Anterior cingulate cortex (tissue), 58 donors: ENCODE measurements at places on chromosomes 5 and 9.

GRCh38 chr5:89123581-89123980 is 240.6 kb upstream of the MEF2C start:
- DNase-seq: no peak

GRCh38 chr9:36728651-36729520 is 156.2 kb downstream of the MELK start:
- DNase-seq: no peak

- no peak for DNase-seq
Measured at GRCh38 chr5:131302506-131302905, 38.7 kb downstream of the CDC42SE2 start.

DNA sequence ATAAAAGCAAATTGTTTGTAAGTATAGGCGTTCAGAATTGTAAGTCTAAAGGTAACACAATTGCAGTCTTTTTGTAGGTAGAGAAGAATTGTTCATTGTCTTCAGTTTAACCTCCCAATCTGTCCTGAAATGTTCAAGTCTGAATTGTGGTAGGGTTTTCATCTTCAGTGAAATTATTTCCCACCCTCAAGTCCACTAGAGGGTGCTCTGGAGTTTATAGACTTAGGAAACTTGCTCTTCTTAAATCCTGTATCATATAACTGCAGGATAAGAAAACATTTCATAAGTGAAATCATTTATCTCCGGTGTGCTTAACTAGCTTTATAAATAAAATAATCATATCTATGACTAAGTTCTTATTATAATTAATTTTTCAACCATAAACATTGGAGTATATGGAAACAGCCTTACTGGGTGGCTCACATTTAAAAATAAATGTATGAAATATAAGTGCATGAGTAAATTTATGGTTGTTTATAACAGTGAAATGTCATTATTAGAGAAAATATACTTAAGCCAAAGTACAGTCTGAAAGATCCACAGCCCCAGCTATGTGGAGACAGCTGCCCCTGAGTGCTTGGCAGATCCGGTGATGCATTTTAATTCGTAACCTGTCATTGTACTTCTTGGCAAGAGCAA is 182.4 kb upstream of the OTULINL start:
- DNase-seq: no peak

GRCh38 chr5:157900644-157901043 is 41.7 kb upstream of the CLINT1 start:
- no peak for DNase-seq

- no peak for DNase-seq
Measured at GRCh38 chr9:95876138-95876444, 600 bp downstream of the ERCC6L2 start.

DNA sequence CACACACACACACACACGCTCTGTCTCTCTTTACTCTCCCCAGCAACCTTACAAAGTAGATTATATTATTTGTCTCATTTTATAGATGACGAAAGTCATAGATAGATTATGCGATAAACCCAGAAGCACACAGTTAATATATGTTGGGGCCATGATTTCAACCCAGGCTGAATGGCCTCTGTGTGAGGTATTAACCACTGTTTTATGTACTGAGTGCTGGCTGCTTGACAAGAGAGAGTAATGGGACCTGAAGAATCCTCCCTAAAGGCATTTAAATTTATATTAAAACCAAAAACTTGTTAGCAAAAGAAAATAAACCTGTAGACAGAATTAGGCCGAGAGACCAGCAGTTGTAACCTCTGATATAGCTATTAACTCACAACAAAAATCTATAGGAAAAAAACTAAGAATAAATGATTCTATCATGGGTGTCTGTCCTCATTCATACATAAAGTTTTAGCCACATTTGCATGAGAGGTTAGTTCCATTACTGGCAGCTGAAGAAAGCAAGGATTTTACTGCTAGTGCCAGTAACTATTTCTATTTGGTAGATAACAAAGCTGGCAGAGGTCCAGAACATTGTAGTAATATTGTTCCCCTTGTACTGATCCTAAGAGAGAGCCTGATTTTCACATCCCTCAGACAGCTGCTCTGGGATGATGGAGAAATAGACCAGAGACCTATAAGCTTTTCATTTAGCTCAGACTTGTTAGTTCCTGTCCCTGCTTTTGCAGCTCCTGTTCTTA is 250.9 kb downstream of the ADGRV1 start:
- no peak for DNase-seq

DNA sequence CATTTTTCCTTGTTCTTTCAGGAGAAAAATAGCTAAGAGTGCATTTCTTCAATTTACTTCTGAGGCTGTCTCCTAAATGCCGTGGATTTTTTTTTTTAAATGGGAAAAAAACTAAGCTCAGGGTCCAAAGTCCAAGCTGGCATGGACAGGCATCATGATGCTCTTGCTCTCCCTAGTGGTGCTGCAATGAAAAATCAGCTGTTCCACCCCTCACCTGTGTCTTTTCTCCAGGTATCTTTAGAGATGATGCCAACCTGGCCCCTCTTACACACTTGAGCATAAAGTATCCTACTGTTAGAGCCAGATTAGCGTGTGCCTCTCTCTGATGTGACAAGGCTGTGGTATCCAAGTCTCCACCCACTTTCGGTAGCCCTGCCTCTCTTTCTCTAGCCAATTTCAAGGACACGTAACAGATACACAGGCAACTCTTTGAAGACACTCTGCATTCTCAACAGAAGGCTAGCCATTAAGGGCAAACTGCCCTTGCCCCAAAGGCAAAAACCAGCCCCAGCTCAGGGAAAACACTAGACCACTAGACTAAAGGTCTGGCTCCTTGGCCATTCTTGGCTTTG is 208.8 kb downstream of the SAXO1 start:
- no peak for DNase-seq

- no peak for DNase-seq
Measured at GRCh38 chr5:172853355-172853975, 19.4 kb downstream of the ERGIC1 start.

DNA sequence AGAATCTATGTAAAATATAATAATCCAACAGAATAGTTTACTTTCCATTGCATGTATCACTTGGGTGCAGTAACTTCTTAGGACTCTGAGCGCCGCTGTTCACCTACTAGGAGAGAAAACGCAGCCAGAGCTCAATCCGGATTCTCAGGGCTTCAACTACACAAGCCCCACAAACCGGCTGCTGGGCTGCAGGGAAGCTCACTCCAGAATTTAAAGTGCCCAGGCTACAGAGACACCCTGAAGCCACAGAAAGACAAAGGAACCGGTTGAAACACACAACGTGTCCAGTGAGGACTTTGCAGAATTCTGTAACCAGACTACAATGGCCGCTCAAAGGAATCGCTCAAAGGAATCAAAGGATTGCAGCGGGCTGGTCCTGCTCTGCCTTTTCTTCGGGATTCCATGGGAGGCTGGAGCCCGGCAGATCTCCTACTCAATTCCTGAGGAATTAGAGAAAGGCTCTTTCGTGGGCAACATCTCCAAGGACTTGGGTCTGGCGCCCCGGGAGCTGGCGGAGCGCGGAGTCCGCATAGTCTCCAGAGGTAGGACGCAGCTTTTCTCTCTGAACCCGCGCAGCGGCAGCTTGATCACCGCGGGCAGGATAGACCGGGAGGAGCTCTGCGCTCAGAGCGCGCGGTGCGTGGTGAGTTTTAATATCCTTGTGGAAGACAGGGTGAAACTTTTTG is at the start of gene PCDHGA10:
PCDHGA10 (plus strand) TSS at position 134 of the 686 bp plus-strand sequence; CDS start at position 323, 189 bp downstream.
- no peak for DNase-seq

DNA sequence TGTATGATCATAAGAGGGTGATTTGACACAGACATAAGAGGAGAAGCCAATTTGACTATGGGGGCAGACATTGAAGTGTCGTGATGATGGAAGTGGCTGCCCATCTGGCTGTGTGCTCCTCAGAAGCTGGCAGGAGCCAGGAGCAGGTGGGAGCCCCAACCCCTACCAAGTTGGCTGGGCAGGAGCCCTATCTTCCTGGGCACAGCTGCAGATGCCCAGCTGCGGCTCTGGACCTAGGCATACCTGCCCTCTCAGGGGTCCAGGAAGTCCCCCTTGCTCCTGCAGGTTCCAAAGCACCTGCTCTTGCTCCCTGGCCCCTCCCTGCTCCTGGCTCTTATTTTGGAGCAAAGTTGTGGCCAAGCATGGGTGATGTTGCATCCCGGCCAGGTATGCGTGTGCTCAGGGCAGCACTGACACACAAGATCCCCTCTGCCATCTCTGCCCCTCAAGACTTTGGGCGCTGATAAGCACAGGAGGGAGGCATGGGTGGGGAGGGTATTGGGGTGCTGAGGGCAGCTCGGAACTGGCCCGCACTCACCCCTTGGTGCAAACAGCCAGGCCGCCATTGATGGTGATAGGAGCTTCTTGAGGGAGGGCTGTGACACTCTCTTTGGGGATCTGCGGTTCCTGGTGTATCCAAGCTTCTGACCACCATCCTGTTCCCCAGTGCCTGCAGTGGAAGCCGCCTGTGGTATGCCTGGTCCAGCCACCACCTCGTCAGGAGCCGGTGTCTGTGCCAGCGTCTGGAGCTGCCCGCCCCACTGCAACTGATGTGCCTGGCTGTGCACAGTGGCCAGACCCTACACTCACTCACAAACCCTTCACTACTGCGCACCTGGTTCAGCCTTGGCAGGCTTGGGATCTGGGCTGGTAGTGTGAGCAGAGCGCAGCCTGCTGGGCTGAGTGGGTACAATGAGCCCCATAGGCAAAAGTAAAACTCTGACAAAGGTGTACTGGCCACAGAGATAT is 230.9 kb downstream of the CDH9 start:
- DNase-seq: no peak

DNA sequence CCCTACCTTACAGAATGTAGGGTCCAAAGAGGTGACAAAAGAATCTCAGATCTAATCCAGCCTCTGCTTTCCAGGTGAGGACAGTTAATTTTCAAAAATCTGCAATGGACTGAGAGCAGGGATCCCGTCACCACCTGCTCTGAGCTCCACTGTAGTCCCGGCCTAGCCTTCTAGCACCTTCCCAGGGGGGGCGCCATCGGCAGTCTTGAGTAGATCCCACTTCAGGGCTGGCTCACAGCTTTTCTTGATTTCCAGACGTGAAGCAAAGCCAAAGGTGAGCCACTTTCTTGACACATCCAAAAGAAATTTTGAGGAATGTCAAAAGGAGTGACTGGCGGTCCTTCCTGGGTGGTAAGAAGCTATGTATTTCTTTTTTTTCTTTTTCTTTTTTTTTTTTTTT is 114.1 kb downstream of the SYK start:
- DNase-seq: no peak

GRCh38 chr5:125560476-125561225 is 814.2 kb upstream of the ZNF608 start:
- no peak for DNase-seq

- DNase-seq: no peak
Measured at GRCh38 chr5:73867345-73868335, 241.6 kb downstream of the ARHGEF28 start.

DNA sequence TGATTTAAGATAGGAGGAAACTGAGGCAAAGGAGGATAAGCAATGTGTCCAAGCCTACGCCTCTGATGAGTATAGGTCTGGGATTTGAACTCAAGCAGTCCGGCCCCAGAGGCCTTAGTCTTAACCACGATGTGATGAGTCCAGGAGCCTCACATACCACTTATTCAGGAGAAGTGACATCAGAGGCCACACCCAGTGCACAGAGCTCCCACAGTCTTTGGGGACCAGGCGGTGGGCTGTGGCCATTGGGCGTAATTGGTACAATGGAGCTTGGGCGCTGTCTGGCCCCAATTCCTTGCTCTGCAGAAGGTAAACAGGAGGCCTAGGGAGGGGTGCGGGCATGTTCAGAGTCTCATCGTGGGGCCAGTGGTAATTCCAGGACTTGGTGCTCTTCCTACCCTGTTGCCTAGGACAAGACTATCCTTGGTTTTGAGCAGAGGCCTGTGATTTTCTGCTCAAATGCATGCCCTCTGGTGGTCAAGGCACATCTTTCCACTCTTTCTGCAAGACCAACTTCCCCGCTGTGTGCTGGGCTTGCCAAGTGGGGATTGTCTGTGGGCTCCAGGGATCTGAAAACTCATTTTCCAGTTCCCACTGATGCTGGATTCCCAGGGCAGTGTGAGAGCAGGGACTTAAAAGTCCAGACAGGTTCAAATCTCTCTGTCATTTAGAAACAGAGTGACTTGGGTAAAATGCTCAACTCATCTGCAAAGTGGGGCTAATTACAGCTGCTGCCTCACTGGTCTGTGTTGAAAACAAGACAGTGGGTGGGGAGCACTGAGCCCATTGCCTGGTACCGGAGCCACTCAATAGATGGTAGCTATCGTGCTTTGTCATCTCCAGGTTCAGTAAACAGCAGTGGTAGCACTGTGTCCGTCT is 15.8 kb downstream of the NDST1 start:
- no peak for DNase-seq
